Mucosa of descending colon (tissue), 3 donors: ENCODE measurements at places on chromosomes 7 and 10.

- DNase-seq, result no peak
Measured at GRCh38 chr7:6251653-6252052, 20.8 kb downstream of the CYTH3 start.

GRCh38 chr10:480928-481552, 208.4 kb downstream of the DIP2C start:
- no peak for DNase-seq

GRCh38 chr10:4076983-4077382, 292.0 kb upstream of the KLF6 start:
- DNase-seq, result no peak

DNA sequence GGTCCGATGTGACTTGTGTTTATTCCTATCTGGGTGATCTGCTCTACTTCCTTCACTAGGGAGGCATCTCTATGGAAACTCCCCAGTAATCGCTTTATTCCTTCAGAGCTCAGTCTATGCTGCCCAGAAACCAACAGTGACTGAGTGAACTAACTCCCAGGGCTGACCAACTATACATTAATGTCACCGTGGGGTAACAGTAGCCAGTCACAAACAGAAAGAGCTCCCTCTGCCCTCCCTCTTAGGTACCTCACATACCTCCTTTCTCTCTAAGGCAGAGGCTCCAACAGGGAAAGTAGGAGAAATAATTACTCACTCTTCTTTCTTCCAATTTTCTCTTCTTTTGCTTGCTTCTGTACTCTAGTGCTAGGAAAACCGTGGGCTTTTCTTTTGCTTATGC, 855.0 kb downstream of the REEP3 start:
- DNase-seq, result peak; percentile 7

DNA sequence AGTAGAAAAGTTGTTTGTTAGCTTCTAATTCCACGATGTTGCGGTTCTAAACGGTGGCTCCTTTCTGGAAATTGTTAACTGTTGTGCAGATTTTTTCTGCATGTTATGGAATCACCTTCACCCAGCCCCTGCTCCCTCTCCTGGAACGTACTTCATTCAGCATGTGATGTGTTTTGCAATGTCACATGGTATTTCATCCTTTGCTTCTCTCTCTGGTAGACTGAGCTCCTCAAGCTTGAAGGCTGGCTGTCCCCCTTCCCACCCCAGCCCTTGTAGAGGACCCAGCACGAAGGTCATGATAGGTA, 4.4 kb downstream of the PPP2R2D start:
- DNase-seq, result no peak

- peak; percentile 25 for DNase-seq
Measured at GRCh38 chr10:124879136-124879535, 62.8 kb upstream of the ZRANB1 start.

- peak; percentile 75 for DNase-seq
Measured at GRCh38 chr10:118832241-118832651, 77.5 kb upstream of the CACUL1 start.

DNA sequence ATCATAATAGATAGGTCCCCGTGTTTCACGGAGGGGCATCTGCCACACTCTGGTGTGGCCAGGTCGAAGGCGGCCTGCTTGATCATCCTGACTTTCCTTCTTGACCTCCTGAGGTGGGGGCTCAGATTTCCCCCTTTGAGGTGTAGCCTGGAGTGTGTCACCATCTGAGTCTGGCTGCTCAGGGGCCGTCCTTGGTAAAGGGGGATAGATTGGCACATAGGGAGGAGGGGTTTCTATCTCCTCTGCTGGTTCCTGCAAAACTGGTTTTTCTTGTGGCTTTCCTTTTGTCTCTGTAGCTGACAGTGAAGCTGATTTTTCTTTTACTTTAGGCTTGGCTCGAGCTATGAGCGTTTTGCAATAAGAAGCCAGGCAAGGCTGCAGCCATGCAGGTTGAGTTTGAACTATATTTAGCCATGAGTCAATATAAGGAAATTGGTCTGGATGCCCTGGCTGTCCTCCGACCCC, 7.1 kb upstream of the ZNF117 start:
- DNase-seq, result no peak

DNA sequence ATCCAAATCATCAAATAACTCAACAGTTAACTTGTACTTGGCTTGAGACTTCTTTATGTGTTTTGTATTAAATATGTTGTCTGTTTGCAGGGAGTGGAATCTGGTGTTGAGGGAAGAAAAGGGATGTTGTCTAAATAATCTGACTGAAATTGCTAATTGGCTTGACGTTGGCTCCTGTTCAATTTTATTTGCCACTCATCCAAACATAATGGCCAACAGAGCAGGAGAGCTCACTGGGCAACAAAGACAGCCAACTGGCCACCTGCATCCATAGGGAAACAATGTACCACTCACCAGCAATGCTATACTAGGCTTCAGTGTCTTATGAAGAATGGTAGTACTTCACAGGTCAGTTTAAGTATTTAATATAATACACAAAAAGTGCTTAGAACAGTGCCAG, 80.5 kb downstream of the FAM13C start:
- DNase-seq, result no peak

DNA sequence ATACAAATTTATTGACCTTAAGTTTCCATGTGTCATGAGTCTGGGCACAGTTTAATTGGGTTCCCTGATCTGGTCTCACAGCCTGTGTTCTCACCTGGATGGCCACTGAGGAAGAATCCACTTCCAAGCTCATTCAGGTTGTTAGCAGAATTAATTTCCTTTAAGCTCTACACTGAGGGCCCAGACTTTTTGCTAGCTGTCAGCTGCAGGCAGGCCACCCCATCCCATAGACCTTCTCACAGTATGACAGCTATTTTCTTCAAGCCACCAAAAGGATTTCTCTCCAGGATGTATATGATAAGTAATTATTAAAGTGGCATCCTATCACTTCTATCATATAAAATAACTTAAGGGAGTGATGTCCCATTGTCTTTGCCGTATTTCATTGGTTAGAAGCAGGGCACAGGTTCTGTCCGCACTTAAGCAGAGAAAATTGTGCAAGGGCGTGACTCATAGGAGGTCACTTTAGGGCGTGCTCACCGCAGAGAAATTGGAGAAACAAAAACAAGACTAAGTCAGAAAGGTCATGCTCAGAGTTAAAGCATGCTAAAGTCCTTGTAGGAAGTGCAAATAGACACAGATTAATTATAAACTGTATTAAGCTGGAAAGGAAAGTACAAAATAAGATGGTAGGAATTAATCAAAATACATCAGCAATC, 109.9 kb downstream of the AHR start:
- no peak for DNase-seq

DNA sequence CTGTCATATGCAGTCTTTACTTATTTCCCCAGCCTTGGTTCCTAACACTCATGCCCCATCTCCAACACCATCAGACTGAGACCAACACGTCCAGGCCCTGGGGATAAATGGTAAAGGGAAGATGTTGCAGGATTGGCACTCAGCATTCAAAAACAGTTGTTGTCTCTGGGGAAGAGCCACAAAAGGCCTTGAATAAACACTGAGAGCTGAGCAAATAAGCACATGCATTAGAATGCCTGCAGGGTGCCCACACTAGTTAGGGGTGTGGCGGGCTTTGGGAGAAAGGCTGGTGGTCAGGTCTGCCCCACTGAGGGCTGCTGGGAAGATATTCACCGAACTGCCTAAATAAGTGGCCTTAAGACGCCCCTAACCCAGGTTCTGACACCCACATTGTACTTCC, 391.0 kb downstream of the GFRA1 start:
- DNase-seq, result no peak

DNA sequence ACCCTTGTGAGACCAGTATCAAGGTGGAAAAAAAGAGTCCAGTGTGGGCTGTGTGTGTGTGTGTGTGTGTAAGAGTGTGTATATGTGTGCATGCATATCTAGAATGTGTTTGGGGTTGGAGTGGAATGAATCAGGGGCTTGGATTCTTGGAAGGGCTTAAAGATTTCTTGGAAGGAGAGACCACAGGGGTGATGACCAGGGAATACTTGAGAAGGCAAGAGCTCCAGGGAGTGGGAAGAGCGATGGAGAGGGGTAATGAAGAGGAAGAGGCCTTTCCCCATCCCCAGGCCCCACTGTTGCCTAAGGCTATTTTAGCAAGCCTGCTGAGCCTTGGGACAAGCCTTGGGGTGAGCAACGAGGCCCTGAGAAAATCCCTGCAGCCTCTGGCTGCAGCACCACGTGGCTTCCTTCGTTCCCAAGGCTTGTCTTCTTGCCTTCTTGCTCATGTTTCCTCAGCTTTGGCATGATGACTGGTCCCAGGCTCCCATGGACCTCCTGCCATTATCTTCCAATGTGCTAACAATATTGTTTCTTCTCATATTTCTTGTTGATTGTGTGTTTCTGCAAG, 663.4 kb downstream of the INHBA start:
- DNase-seq, result no peak

GRCh38 chr7:69269806-69270205, 328.5 kb upstream of the AUTS2 start:
- DNase-seq, result no peak

- DNase-seq, result no peak
Measured at GRCh38 chr7:41813286-41813685, 110.4 kb upstream of the INHBA start.

- no peak for DNase-seq
Measured at GRCh38 chr10:67302701-67303100, 376.9 kb downstream of the LRRTM3 start.

DNA sequence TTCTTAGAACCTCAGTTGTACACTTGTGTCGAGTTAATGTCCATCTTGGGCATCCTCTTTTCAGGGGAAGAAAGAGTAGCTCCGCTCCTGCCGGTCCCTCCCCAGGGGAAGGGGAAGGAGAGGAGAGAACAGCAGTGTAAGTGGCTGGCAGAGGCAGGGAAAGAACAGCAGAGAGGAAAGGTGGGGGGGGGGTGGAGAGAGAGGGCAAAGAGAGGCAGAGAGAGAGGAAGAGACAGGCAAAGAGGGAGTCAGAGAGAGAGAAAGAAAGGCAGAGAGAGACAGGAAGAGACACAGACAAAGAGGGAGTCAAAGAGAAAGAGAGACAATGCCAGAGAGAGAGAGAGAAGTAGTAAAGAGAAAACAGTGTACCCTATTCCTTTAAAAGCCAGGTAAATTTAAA, 53.9 kb downstream of the MRPS24 start:
- DNase-seq, result no peak

- no peak for DNase-seq
Measured at GRCh38 chr7:22909917-22910316, 87.3 kb upstream of the TOMM7 start.

- no peak for DNase-seq
Measured at GRCh38 chr10:31112961-31113360, 81.3 kb upstream of the ZNF438 start.

- DNase-seq, result no peak
Measured at GRCh38 chr10:23742368-23742767, 303.5 kb downstream of the OTUD1 start.

DNA sequence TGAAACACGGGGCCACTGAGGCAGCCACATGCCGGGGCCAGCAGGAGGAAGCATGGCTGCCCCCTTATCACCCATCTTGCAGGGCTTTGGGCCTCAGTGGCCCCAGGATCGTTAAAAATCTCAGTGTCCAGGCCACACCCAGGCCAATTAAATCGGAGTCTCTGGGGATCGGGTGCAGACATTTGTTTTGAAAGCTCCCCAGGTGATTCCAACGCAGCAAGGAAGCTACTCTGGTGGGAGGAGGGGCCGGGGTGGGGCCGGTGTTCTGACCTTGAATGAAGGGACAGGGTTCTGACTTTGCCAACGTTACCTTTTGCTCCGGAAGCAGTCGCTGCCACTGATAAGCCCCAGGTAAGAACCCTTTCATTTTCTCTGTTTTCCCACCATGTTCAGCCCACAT, 412.3 kb upstream of the FOXK1 start:
- DNase-seq, result no peak

DNA sequence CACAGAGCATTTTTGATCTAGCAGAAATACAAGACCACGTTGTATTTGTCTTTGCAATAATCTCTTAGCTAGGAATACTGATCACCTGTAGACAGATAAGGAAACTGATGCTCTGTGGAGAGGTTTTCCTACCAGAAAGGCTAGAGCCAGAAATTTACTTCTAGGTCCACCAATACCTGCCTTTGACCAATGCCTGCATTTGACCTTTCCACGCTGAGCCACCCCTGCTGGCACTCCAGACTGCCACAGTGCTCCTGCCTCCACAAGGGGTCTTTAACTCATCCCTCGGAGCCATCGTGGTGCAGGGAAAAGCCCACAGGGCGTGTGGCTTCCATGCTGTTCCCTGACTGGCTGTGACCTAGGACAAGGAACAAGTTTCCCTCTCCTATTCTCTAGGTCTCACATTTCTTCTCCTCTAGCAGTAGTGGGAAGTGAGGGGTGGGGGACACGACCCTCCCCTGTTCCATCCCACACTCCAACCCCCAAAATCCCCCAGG, 1.5 kb upstream of the ELN start:
- peak; percentile 25 for DNase-seq

GRCh38 chr7:36071605-36072004, 81.4 kb upstream of the EEPD1 start:
- DNase-seq, result no peak

DNA sequence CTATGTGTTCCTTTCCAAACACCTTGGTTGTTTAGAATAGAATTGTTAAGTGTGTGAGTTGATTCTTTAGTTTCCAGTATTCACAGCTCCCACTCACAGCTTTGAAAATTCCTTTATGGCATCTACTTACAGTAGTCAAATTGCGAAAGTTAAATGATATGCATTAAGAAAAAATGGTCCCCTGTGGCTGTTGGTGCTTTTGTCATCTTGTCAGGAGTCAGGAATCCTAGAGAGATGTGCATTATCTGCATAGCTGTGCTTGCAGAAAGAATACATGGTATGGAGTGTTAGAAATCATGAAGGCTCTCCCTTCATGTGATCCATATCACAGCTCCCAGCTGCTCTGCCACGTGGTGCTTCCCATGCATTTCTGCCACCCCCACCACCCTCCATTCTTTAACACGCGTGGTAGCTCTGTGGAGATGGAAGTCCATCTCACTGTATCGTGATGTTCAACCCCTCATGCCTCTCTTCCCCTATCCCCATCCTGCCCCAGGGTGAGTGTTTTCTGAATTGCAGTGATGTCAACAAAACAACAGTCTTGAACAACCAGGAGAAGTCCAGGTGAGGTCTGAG, 29.2 kb upstream of the CTTNBP2 start:
- DNase-seq, result no peak

DNA sequence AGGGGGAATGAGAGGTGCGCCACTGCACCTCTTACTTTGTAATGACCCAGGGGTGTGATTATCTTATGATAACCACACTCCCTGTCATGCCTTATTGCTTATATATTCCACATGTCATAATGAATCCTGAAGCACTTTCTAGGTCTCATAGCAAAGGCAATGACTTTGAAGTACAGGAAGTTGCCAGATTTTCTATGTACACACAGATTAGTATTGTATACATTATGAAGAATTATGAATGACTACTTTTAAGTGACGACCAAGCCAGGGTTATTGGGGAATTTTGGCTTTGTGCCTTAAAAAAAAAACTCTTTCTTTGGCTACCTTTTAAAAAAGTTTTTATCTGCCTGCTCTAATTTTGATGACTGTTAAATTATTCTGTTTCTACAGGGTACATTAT, 269.6 kb downstream of the MDFIC start:
- no peak for DNase-seq

DNA sequence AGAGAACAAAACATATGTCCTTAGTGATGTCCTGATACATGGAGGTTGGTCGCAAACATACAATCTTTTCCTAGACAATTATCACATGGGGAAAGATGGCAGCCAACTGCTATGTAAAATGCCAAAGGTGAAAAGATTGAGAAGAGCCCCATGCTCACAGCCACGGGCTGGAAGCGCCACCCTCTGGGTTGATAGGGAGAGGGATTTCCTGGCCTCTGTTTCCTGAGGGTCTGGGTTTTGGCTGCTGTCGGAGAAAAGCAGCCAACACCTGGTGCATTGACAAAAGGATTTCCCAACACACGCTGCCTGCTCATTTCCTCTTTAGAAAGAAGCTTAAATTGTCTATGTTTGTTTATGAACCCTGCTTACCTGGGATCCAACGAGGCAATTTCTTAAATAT, 43.8 kb downstream of the ITIH5 start:
- no peak for DNase-seq
